Kidney (tissue), 22 donors: ENCODE measurements at places on chromosomes 6 and 20.
A peak's percentile ranks its signal among the peaks of the same experiment; 100 is the strongest.

GRCh38 chr6:157268835-157269234 is 54.5 kb downstream of the TMEM242 start:
- no peak for DNase-seq

DNA sequence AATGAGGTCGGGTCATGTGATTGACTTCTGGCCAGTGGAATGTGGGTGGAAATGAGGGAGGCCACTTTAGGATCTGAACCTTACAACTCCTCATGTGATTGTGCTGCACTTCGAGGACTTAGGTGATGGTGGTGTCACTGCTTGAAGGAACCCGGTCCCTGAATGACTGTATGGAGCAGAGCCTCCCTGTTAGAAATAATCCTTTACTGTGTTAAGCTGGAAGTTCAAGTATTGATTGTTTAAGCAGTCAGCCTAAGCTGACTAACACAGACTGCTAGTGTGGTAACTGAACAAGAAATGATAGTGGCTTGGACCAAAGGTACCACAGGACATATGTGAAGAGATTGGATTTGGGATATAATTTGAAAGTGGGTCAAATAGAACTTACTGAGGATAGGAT is 138.0 kb downstream of the OPN5 start:
- DNase-seq, result no peak

- no peak for DNase-seq
Measured at GRCh38 chr6:54029187-54029586, 82.1 kb upstream of the MLIP start.

DNA sequence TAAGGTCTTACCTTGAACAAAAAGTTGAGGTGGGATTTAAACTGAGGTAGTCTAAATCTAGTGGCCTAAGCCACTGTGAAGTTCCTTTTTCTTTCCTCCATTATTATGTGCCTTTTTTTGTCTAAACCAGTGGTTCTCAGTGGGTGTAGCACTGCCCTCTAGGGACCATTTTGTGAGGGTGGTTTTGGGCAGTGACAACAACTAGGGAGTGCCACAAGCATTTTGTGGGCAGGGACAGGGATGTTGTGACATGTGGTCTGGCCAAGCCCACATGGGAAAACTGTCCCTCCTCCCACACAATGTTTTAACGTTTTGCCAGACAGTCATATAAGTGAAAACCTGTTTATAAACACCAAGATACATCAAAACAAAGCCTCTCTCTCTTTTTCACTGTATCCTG is 899.4 kb upstream of the FLRT3 start:
- peak; percentile 30 for DNase-seq

DNA sequence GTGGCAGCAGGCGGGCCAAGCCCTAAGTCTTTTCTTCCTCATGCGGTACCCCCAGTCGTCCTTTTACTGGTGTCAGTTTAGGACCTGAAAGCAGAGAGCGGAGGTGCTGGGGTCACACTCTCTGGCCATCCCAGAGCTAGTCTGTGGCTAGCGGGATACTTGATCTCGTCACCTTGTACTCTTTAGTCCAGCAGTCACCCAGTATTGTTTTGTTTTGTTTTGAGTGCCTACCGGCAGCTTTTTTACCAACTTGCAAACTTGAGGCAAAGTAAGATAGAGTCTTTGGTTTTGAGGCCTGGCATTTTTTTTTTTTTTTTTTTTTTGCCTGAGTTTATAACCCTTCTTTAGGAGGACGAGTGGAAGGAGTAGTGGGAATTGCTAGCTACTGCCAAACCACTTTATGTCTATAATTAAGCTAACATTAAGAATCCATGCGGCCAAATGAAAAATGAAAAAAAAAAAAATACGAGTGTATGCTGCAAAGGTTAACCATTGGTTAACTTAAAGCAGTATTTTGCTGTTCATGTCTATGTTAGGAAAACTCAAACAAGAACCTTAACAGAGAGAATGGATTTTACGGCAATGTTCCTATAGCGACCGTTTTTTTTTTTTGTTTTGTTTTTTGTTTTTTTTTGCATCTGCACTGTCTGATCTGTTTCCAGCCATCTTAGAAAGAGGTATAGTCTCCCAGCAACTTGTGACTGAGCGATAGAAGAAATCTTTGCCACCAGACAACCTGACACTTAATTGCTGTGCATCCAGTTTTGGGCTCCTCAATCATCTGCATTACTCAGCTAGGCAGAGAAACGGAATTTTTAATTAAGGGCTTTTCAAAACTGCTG is 56.9 kb downstream of the FAM217A start:
- DNase-seq, result no peak

GRCh38 chr6:64850121-64850520 is 856.9 kb downstream of the EYS start:
- no peak for DNase-seq

DNA sequence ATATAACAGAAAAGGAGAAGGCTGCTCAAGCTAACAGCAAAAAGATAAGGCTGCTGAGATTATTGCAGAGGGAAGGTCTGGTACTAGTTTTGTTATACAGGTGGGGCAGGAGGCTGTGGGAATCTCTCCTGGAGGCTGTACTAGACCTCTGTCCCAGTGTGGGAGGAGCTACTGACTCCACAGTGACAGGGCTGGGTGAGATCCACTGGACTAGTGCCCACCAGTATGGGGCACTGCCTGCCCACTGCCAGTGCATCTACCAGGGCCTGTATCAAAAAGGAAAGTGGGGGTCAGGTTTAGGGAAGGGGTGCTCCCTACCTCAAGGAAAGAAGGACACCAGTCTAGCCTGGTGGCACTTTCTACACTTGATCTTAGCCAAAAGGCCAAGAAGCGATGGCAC is 30.1 kb downstream of the GSTA2 start:
- no peak for DNase-seq

GRCh38 chr6:106785298-106785697 is 155.9 kb downstream of the QRSL1 start:
- DNase-seq, result no peak

DNA sequence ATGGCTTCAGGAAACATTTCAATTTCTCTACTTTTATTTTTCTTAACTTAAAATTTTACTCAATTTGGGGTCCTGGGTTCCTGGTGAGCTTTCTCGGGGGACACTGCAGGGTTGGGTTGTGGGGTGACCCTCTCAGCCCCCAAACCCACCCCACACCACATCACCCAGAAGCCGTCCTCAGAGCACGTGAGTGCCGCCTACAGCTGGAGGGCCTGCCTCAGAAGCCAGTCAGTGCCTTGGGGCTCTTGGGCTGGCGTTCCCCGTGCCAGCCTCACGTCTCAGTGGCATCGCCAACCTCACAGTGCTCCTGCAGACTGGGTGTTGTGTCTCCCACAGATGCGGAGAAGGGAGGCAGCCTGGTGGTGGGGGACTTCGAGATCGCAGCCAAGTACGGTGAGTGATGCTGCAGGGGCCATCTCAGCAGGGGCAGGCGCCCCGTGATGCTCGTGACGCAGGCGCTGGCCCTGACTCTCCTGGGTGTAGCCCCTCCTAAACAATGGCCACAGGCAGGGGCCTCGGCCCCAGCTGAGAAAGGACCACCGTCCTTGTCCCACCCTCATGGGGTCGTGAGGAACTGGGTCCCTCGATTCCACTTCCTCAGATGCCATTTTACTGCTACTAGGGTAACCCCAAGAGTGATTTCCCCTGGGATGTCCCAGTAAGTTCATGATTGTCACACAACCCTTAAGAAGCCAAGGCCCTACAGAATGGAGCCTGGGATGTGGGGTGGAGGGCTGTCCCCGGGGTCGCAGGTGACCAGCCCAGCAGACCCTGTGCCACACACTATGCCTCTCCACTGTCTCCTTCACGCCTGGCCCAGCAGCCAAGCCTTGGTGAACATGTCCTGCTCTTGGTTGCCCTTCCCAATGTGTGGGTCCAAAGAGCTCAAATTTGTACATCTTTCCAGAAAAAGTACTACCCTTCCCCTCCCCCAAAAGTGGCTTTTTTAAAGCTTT is 23.8 kb upstream of the PYGB start:
- DNase-seq, result peak; percentile 72

DNA sequence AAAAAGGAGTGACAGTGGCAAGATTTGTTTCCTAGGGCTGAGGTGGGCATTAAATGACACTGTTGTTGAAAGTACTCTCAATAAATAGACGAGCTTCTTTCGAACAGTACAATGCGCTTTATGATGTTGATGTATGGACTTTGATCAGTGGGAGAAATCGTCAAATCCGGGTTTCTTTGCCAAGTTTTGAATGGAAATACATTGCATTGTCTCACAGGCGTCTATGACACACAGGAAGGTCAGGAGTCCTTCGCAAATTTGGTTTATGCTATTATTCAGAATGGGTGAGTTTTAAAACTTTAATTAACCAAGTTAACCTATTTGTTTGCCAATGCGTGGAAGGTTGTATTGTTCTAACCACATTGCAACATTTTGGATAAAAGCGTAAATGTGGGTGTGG is 547.3 kb upstream of the SLC35B3 start:
- no peak for DNase-seq

- no peak for DNase-seq
Measured at GRCh38 chr20:4985658-4986057, 15.7 kb downstream of the SLC23A2 start.

- DNase-seq, result peak; percentile 58
Measured at GRCh38 chr6:56292505-56293181, 45.3 kb upstream of the COL21A1 start.
